ENCODE measurements at places on chromosomes 7 and 10. TPM values are rescaled to one million over a fixed set of nuclear protein-coding genes. Genes with fewer than 3 reads are reported as not detected.

GRCh38 chr7:31437250-31437865 is 76.5 kb upstream of the ITPRID1 start:
- H3K36me3 ChIP-seq = no peaks in the 10 kb centered on the region
- H3K4me3 ChIP-seq = no peak overlapping the region
- DNase-seq = no peak

Gene ADIRF
- total RNA-seq = not detected

DNA sequence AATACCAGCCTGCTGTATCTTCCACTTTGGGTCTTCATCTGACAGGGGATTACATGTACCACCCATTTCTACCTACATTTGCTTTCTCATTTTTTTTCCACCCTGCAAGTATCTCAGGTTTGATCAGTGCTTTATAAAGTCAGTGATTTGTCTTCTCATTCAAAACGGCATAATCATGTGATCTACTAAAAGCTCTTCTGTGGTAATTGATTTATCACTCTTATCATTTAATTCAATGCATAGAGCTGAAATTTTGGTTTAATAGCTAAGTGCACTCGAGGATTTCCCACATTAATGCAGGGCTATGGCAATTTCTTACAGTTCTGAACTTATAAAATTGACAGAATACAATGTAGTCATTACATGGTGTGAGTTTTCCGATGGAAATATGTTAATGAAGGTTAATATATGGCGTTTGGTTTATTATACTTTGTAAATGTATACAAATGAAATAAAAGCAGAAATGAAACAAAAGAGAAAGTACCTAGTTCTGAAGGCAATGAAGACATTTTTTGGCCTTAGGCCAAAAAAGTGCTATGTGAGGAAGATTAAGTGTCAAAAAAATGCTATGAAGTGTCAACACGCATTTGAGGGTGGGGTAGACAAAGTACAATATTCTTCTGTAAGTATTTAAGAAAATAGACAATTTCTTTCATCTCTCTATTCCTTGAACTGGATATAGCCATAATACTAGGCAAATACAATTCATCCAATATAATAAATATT is 457.3 kb downstream of the ETV1 start:
- no peak for DNase-seq
- no peaks in the 10 kb centered on the region for H3K36me3 ChIP-seq
- H3K27me3 ChIP-seq = no peaks in the 10 kb centered on the region
- H3K27ac ChIP-seq = no peak overlapping the region
- H3K4me3 ChIP-seq = no peak overlapping the region

DNA sequence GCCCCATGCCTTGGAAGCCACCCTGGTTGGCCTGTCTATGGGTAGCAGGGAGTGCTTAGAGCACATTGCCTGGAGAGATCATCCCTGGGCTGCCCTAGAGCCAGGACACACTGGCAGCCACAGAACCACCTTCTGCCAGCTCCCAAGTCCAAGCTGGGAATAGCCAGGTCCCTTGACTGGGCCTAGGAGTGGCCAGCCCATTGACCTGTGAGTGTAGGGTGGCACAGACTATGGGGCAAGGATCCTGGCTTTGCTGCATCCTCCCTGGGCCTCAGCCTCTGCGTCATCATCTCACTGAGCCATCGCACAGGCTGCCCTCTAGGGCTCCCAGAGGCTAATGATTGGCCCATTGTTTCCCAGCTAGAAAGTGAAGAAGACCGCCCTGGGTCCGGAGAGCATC is 7.0 kb downstream of the AQP1 start:
- no peaks in the 10 kb centered on the region for H3K36me3 ChIP-seq
- H3K4me1 ChIP-seq = no peaks in the 10 kb centered on the region
- H3K27me3 ChIP-seq = no peaks in the 10 kb centered on the region
- DNase-seq = no peak
- H3K27ac ChIP-seq = no peak overlapping the region

- H3K36me3 ChIP-seq = peaks cover 6% of the 10 kb centered on the region
- H3K4me1 ChIP-seq = no peaks in the 10 kb centered on the region
- H3K27ac ChIP-seq = no peak overlapping the region
- no peak overlapping the region for H3K4me3 ChIP-seq
- DNase-seq = no peak
Measured at GRCh38 chr10:13627459-13628310, 40.9 kb downstream of the PRPF18 start.

GRCh38 chr7:141300816-141301215 is 227.0 kb downstream of the TMEM178B start:
- H3K4me1 ChIP-seq = no peaks in the 10 kb centered on the region
- no peak overlapping the region for H3K4me3 ChIP-seq
- H3K27ac ChIP-seq = no peak overlapping the region
- H3K27me3 ChIP-seq = peaks cover 7% of the 10 kb centered on the region
- DNase-seq = no peak
- H3K36me3 ChIP-seq = no peaks in the 10 kb centered on the region

Gene AKR1C1
- total RNA-seq = 0.32 TPM

GRCh38 chr10:16716051-16716450 is 101.2 kb downstream of the RSU1 start:
- H3K4me1 ChIP-seq = peaks cover 11% of the 10 kb centered on the region
- no peak overlapping the region for H3K27ac ChIP-seq
- no peaks in the 10 kb centered on the region for H3K27me3 ChIP-seq

DNA sequence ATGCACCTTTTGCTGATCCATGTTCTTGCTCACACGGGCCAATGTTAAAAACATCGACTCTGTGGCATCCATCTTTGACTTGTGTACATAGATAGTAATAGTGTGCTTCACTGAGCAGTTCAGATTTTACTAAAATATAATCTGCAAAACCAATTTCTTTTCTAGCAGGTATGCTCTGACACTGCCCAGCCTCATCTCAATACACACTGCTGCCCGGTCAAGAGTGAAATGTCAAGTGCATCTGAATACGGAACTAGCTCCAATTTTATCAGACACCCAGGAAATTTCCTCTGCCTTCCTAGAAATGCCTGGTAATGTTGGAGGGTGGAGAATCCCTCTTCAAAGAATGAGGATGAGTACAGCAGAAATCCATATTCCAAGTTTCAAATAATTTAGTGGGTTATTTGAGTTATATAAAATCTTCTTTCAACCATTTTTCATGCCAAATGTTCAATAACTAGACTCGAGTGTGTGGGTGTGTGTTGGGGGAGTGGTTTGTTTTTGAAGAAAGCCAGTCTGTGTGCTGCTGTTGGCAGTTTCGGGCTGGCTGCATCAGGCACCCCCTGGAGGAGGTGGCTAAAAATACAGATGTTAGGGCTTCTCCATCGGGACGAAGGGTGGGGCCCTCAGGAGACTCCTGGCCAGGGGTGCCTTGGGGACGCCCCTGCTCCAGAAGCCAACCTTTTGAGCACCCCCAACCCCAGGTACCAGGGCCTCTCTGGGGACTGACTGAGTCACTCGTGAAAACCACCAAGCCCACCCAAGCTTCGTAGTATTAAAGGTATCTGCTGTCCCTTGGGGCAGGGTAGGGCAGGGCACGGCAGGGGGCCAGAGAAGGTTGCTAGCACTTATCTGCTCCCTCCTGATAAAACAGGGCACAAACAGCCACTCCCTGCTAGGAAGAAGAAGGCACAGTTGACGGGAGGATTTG is 15.4 kb downstream of the CTBP2 start:
- H3K27ac ChIP-seq = no peak overlapping the region
- no peak for DNase-seq
- H3K27me3 ChIP-seq = peaks cover 31% of the 10 kb centered on the region
- no peak overlapping the region for H3K4me3 ChIP-seq
- no peaks in the 10 kb centered on the region for H3K36me3 ChIP-seq
- H3K4me1 ChIP-seq = no peaks in the 10 kb centered on the region

DNA sequence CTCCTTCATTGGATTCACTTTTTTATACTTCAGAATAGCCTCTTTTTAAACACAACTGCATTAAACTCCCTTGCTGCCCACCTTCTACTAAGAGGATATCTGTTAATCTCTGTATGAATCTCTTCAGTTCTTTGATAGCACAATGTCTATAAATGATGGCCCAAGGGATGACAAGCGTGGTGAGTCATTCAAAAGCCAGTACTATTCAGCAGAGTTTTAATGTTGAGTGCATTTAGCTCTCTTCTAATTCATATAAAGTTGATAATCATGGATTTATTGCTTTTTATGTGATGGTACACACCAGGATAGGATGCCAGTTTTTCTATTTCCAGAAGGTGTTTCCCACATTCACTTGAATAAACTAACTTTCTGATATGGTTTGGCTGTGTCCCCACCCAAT is 57.4 kb upstream of the HECTD2 start:
- no peaks in the 10 kb centered on the region for H3K36me3 ChIP-seq
- H3K27ac ChIP-seq = no peak overlapping the region
- H3K27me3 ChIP-seq = peaks cover 10% of the 10 kb centered on the region
- H3K4me1 ChIP-seq = no peaks in the 10 kb centered on the region
- no peak overlapping the region for H3K4me3 ChIP-seq

GRCh38 chr7:18778594-18778993 is 283.0 kb downstream of the HDAC9 start:
- H3K4me3 ChIP-seq = no peak overlapping the region
- H3K36me3 ChIP-seq = no peaks in the 10 kb centered on the region
- H3K27me3 ChIP-seq = no peaks in the 10 kb centered on the region
- H3K27ac ChIP-seq = no peak overlapping the region
- no peaks in the 10 kb centered on the region for H3K4me1 ChIP-seq

- peak; percentile 73 for DNase-seq
- H3K36me3 ChIP-seq = no peaks in the 10 kb centered on the region
- H3K27me3 ChIP-seq = peaks cover 13% of the 10 kb centered on the region
- H3K4me1 ChIP-seq = peaks cover 18% of the 10 kb centered on the region
- peak overlapping the region; percentile 33 for H3K27ac ChIP-seq
Measured at GRCh38 chr10:49280001-49280408, 19.0 kb upstream of the C10orf71 start.

DNA sequence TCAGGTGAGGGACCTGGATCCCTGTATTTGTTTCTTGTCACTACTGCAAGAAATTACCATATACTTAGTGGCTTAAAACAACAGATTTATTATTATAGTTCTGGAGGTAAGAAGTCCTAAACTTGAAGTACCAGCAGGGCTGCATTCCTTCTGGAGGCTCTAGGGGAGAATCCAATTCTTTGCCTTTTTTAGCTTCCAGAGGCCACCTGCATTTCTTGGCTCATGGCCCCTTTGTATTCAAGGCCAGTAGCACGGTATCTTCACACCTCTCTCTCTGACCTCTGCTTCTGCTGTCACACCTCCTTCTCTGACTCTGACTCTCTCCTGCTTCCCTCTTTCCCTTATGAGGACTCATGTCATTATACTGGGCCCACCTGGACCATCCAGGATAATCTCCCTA is 2.2 kb upstream of the LHPP start:
- no peak for DNase-seq
- peaks cover 2% of the 10 kb centered on the region for H3K36me3 ChIP-seq
- no peak overlapping the region for H3K27ac ChIP-seq
- peaks cover 10% of the 10 kb centered on the region for H3K4me1 ChIP-seq
- H3K4me3 ChIP-seq = no peak overlapping the region

- H3K36me3 ChIP-seq = peaks cover 48% of the 10 kb centered on the region
- no peak overlapping the region for H3K4me3 ChIP-seq
- no peak overlapping the region for H3K27ac ChIP-seq
- no peak for DNase-seq
- H3K27me3 ChIP-seq = no peaks in the 10 kb centered on the region
Measured at GRCh38 chr7:116252249-116252648, 41.9 kb downstream of the TES start.

Gene DNMBP
- total RNA-seq = 5.1 TPM

DNA sequence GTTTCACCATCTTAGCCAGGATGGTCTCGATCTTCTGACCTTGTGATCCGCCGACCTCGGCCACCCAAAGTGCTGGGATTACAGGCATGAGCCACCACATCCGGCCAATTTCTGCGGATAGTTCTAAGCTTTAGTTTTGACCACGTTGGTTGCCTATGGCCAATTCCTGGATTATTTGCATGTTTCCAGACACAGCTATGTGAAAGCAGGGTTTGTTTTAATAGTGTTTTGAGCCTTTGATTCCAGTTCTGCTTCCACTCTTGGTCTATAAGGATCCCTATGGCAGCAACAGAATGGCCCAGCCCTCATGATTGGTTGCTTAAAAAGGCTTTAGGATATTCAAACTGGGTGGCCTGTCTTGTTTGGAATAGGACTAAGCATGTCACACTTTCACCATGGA is 19.1 kb downstream of the SIRT1 start:
- H3K4me1 ChIP-seq = peaks cover 5% of the 10 kb centered on the region
- no peak for DNase-seq
- no peak overlapping the region for H3K27ac ChIP-seq
- H3K36me3 ChIP-seq = peaks cover 65% of the 10 kb centered on the region
- H3K27me3 ChIP-seq = no peaks in the 10 kb centered on the region
- no peak overlapping the region for H3K4me3 ChIP-seq

DNA sequence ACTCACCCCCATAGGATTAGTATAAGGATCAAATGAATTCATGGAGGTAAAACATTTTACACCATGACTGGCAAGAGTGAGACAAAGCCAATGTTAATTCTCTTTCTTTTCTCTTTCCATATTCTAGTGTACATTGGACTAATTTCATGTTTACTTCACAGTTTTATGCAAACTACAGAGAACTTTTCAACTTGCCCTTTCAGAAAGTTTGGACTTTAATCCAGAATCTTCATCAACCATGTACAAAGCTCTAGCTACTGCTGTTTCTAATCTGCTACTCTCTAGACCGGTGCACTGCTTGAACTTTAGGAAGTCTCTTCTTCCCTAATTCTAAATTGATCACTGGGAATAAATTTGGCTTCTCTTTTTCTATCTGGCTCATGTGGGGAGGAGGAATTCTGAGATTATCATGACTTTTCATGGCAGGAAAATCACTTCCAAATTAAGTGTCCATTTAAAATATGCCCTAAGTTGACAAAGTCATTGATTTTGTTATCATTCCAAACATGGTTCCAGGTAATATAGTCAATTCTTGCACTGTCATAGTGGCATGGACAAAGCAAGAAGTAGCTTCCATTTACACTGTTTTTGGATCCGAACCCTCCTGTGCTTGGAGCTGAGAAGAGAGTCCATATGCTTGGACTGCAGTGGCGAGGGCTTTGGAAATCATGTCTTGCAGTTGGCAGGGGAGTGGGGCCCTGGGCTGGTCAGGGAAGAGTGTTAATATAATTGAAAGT is 903.3 kb downstream of the CCSER2 start:
- H3K36me3 ChIP-seq = no peaks in the 10 kb centered on the region
- H3K27ac ChIP-seq = no peak overlapping the region
- H3K4me1 ChIP-seq = no peaks in the 10 kb centered on the region
- H3K4me3 ChIP-seq = no peak overlapping the region

- H3K27ac ChIP-seq = no peak overlapping the region
- no peaks in the 10 kb centered on the region for H3K27me3 ChIP-seq
- H3K4me1 ChIP-seq = peaks cover 34% of the 10 kb centered on the region
- no peak for DNase-seq
- peaks cover 12% of the 10 kb centered on the region for H3K36me3 ChIP-seq
Measured at GRCh38 chr7:24877790-24878311, 102.1 kb downstream of the OSBPL3 start.

DNA sequence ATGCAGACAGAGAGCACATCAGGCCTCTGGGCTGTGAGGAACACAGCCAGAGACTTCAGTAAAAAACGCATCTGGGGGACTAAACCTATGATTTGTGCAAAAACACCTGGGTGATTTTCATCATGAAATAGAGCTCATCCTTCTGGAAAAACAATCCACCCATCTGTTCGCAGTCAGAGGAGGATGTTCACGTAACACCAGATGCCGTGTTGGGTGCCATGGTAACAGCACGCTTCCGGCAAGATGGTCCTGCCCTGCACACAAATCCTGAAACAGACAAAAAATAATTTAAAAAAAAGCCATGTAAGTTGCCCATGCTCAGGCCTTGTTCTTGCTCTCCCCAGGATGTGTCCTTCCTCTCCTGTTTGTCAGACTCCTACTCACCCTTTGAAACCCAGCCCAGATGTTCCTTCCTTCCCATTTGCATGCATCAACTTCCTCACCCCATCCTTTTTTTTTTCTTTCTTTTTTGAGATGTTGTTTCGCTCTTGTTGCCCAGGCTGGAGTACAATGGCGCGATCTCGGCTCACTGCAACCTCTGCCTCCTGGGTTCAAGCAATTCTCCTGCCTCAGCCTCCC is 28.3 kb upstream of the GNA12 start:
- no peak overlapping the region for H3K27ac ChIP-seq
- H3K4me3 ChIP-seq = no peak overlapping the region
- no peak for DNase-seq
- peaks cover 37% of the 10 kb centered on the region for H3K4me1 ChIP-seq

Gene VENTX
- 0.12 TPM for total RNA-seq

Measured in activated CD8-positive, alpha-beta memory T cell treated with anti-CD3 and anti-CD28 coated beads, Interleukin-2, amount 10 ng/mL, durations not matched to agents 7 days and 5 days (primary cell).